Endothelial cell of umbilical vein (primary cell): ENCODE measurements at places on chromosomes 2 and 18. TPM values are rescaled to one million over a fixed set of nuclear protein-coding genes. Genes with fewer than 3 reads are reported as not detected.

DNA sequence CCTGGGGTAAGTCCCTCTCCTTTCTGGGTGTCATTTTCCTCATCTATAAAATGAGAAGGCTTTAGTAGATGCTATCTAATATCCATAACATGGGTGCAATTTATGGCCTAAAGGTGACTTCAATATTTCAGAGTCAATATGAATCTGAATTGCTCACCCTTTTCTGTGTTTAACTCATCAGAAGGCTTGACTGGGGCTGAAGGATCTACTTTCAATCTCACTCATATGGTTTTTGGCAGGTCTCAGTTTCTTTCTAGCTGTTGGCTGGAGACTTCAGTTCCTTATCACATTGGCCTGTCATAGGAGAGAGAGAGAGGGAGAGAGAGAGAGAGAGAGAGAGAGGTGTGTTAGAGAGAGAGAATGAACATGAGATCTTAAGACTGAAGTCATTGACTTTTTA, 343.7 kb upstream of the MEX3C start:
- DNase-seq = no peak
- H3K27ac ChIP-seq = no peak overlapping the region
- no peaks in the 10 kb centered on the region for H3K27me3 ChIP-seq

- no peak overlapping the region for H3K4me3 ChIP-seq
- no peak overlapping the region for H3K27ac ChIP-seq
- H3K4me1 ChIP-seq = no peaks in the 10 kb centered on the region
- H3K36me3 ChIP-seq = no peaks in the 10 kb centered on the region
These were observed 188.0 kb upstream of the DCC start for GRCh38 chr18:52152036-52152435.

GRCh38 chr2:151544449-151544848, 134.7 kb downstream of the RIF1 start:
- no peak overlapping the region for H3K27ac ChIP-seq
- no peaks in the 10 kb centered on the region for H3K36me3 ChIP-seq

- no peak overlapping the region for H3K4me3 ChIP-seq
- DNase-seq = no peak
- no peak overlapping the region for H3K27ac ChIP-seq
- H3K27me3 ChIP-seq = no peaks in the 10 kb centered on the region
- no peaks in the 10 kb centered on the region for H3K36me3 ChIP-seq
- peaks cover 48% of the 10 kb centered on the region for H3K4me1 ChIP-seq
These were observed 57.1 kb downstream of the MAP4K4 start for GRCh38 chr2:101754618-101755017.

DNA sequence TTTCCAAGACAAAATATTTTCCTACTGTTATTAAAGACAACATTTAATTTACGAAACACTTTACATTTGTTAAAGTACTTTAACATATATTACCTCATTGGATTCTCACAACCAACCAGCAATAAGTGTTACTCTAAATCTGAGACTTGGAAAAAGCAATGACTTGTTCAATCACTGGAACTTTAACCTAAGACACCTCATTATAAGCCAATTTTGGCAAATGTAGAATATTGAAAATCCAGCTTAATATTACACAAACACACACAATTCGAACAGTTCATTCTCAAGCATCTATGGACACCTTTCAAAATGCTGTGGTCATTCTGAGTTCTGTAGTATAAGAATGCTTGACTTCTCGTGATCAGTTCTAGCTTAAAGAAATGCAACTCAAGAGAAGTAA, 619.4 kb upstream of the CHAC2 start:
- no peak overlapping the region for H3K27ac ChIP-seq
- H3K36me3 ChIP-seq = no peaks in the 10 kb centered on the region
- no peak for DNase-seq
- no peak overlapping the region for H3K4me3 ChIP-seq
- no peaks in the 10 kb centered on the region for H3K4me1 ChIP-seq
- H3K27me3 ChIP-seq = no peaks in the 10 kb centered on the region

DNA sequence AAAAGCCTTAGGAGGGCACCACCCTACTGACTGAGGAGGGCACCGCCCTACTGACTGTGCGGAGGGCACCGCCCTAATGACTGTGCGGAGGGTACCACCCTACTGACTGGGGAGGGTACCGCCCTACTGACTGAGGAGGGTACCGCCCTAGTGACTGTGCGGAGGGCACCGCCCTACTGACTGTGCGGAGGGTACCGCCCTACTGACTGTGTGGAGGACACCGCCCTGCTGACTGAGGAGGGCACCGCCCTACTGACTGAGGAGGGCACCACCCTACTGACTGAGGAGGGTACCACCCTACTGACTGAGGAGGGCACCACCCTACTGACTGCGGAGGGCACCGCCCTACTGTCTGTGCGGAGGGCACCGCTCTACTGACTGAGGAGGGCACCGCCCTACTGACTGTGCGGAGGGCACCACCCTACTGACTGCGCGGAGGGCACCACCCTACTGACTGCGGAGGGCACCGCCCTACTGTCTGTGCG, 150.2 kb upstream of the NFATC1 start:
- no peak overlapping the region for H3K4me3 ChIP-seq
- no peaks in the 10 kb centered on the region for H3K36me3 ChIP-seq
- no peaks in the 10 kb centered on the region for H3K4me1 ChIP-seq
- no peak overlapping the region for H3K27ac ChIP-seq
- no peaks in the 10 kb centered on the region for H3K27me3 ChIP-seq
- DNase-seq = peak; percentile 17

GRCh38 chr18:44180683-44181082, 500.0 kb upstream of the SETBP1 start:
- H3K36me3 ChIP-seq = no peaks in the 10 kb centered on the region
- H3K27me3 ChIP-seq = no peaks in the 10 kb centered on the region
- no peak for DNase-seq
- no peak overlapping the region for H3K27ac ChIP-seq

DNA sequence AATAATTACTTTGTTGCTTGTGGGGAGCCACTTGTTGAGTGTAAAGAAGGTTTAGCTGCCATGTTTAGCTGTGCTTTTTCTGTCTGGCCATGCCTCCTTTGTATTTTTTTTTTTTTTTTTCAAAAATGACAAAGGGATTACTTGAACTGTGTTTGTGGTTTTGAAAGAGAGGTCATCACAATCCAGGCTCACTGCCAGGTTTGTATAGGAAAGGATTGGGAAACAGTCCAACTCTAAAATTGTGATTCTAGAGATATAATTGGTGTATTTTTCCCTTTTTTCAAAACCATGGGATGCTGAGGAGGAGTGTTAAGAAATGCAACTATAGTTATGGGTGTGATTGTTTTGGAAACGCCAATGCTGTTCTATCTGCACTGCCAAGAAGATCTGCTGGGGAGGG, 4.3 kb downstream of the ITPRIPL1 start:
- H3K36me3 ChIP-seq = no peaks in the 10 kb centered on the region
- H3K27ac ChIP-seq = no peak overlapping the region
- peaks cover 10% of the 10 kb centered on the region for H3K4me1 ChIP-seq
- DNase-seq = peak; percentile 74
- no peak overlapping the region for H3K4me3 ChIP-seq
- H3K27me3 ChIP-seq = no peaks in the 10 kb centered on the region

DNA sequence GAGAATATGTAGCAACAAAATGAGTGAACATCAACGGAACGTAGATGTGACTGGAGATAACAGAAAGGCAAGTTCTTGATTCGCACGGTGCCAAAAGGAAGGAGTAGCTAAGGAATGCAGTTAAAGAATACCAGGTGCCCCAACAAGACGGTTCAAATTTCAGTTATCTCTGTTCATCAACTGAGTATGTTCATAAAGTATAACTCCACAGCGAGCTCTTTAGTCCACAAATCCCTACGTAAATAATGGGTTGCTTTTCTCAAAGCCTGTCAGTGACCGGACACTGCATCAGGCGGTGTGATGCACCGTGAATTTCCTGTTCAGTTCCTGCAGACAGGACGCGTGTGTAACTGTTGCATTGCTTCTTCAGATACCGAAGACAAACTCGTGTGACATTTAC, 91.8 kb downstream of the NOL10 start:
- H3K4me1 ChIP-seq = no peaks in the 10 kb centered on the region
- H3K27ac ChIP-seq = no peak overlapping the region
- no peaks in the 10 kb centered on the region for H3K27me3 ChIP-seq
- peaks cover 9% of the 10 kb centered on the region for H3K36me3 ChIP-seq
- DNase-seq = no peak

- no peaks in the 10 kb centered on the region for H3K36me3 ChIP-seq
- no peak overlapping the region for H3K4me3 ChIP-seq
- H3K4me1 ChIP-seq = no peaks in the 10 kb centered on the region
- no peaks in the 10 kb centered on the region for H3K27me3 ChIP-seq
These were observed 44.5 kb downstream of the MYT1L start for GRCh38 chr2:2286592-2286991.

GRCh38 chr2:1593371-1594122, 150.8 kb downstream of the PXDN start:
- no peak overlapping the region for H3K4me3 ChIP-seq
- H3K27ac ChIP-seq = no peak overlapping the region
- DNase-seq = no peak
- peaks cover 12% of the 10 kb centered on the region for H3K4me1 ChIP-seq
- no peaks in the 10 kb centered on the region for H3K27me3 ChIP-seq
- H3K36me3 ChIP-seq = no peaks in the 10 kb centered on the region

GRCh38 chr2:127170021-127170420, 50.1 kb downstream of the CYP27C1 start:
- no peak overlapping the region for H3K4me3 ChIP-seq
- no peaks in the 10 kb centered on the region for H3K4me1 ChIP-seq
- H3K27ac ChIP-seq = no peak overlapping the region
- no peaks in the 10 kb centered on the region for H3K36me3 ChIP-seq
- H3K27me3 ChIP-seq = no peaks in the 10 kb centered on the region

DNA sequence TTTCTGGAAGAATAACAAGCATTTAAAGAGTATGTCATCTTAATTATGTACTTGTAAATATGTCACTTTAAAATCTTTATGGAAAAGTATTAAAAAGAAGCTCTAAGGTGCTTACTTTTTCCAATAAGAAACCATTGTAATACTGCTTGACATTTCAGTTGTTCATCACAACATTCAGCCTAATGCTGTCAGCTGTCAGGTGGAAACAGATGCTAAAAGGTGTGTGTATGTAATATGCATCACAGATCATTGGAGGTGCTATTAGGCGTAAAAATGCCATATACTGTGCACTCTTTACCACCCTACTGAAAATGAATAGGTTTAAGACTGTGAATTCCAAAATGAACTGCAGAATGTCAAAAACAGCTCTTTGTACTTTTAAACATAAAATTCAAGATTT, 40.3 kb downstream of the METTL8 start:
- H3K4me1 ChIP-seq = peaks cover 15% of the 10 kb centered on the region
- DNase-seq = no peak
- no peaks in the 10 kb centered on the region for H3K36me3 ChIP-seq

DNA sequence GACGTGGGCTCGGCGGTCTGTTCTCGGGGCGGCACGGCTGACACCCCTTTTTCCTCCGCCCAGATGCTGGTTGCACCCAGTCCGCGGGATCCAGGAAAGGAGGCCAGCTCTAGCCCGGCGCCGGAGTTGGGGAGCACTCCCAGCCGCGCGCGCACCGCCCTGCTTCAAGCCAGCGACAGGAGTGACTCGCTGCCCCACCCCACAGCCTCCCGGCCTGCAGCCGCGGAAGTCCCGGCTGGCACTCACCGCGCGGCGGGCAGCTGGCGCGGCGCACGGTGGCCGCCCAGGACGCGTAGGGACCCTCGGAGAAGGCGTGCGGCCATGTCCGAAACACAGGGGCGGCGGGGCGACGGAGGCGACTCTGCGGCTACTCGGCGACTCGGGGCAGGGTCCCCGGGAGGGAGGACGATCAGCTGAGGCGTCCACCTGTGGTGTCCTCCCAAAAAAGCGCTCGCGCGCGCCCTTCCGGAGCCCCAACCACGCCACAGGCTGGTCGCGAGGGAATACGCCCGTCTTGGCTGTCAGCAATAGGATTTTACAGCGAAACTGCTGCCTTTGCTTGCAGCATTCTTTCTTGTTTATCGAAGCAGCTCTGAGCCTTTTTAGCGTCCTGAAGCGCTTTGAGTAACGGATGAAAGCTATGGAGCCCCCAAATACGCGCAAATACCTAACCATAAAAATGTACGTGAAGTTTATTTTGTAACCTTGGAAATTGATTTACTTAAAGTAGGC, at the start of gene ACADL:
ACADL (minus strand) TSS at position 507 of the 732 bp plus-strand sequence; CDS start at position 323, 184 bp downstream.
- DNase-seq = peak; percentile 15
- peaks cover 18% of the 10 kb centered on the region for H3K27me3 ChIP-seq
- peaks cover 5% of the 10 kb centered on the region for H3K4me1 ChIP-seq
- H3K4me3 ChIP-seq = peak within 1 kb of the TSS; percentile 46
- H3K36me3 ChIP-seq = no peaks in the 10 kb centered on the region

DNA sequence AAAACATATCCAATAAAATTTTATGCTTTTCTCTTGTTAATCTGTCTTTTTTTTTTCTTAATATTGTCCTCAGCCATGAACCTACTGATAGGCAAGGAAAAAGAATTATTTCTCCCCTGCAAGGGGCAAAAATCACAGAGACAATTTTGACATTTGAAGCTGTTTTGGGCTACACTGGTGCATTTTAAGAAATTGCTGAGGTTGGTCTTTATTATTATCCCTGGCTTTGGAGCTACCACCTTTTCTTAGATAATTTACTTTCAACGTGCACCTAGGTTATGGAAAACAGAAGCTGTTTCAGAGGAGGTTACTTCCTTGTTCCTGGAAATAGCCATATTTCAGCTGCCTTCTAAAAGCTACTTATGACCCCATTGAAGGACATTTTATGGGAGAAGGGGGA, 195.5 kb upstream of the KYNU start:
- H3K27ac ChIP-seq = no peak overlapping the region
- DNase-seq = no peak
- no peaks in the 10 kb centered on the region for H3K4me1 ChIP-seq

- H3K4me1 ChIP-seq = peaks cover 2% of the 10 kb centered on the region
- no peaks in the 10 kb centered on the region for H3K36me3 ChIP-seq
- H3K27me3 ChIP-seq = no peaks in the 10 kb centered on the region
These were observed 37.6 kb downstream of the PPP1R1C start for GRCh38 chr2:182023235-182023634.

- H3K4me1 ChIP-seq = peaks cover 6% of the 10 kb centered on the region
- peak; percentile 10 for DNase-seq
- H3K4me3 ChIP-seq = no peak overlapping the region
These were observed 76.8 kb downstream of the ACKR3 start for GRCh38 chr2:236646441-236646840.

DNA sequence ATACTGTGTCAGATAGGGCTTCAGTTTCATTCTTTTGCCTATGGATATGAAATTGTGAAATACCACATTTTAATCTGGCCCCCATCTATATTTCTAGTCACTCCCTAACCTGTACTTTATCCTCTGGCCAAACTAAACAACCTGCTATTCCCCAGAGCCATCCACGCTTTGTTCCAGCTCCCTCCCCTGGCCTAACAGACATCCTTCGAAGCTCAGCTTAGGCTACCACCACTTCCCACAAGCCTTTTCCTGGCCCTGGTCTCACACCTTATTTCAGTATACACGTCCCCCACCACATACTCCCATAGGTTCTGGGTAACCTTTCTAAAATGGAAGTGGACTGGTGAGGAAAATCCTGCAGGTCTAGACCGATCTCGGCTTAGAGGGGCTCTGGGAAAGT, 55.4 kb downstream of the MAP4K3 start:
- no peak overlapping the region for H3K4me3 ChIP-seq
- H3K27ac ChIP-seq = no peak overlapping the region
- no peaks in the 10 kb centered on the region for H3K27me3 ChIP-seq
- no peak for DNase-seq
- peaks cover 11% of the 10 kb centered on the region for H3K4me1 ChIP-seq

SLC30A3 gene
- 9.2 and 16.7 TPM in 2 replicates for total RNA-seq

WDR7 gene
- total RNA-seq = 19.0 and 19.2 TPM in 2 replicates

LRRTM1 gene
- not detected in 2 replicates for total RNA-seq

SERPINB12 gene
- not detected in 2 replicates for total RNA-seq

DAPL1 gene
- total RNA-seq = not detected in 2 replicates

PLCD4 gene
- 1.4 and 3.1 TPM in 2 replicates for total RNA-seq

CD302 gene
- 10.6 and 11.5 TPM in 2 replicates for total RNA-seq
